ENCODE measurements at places on chromosomes 1 and 21.

DNA sequence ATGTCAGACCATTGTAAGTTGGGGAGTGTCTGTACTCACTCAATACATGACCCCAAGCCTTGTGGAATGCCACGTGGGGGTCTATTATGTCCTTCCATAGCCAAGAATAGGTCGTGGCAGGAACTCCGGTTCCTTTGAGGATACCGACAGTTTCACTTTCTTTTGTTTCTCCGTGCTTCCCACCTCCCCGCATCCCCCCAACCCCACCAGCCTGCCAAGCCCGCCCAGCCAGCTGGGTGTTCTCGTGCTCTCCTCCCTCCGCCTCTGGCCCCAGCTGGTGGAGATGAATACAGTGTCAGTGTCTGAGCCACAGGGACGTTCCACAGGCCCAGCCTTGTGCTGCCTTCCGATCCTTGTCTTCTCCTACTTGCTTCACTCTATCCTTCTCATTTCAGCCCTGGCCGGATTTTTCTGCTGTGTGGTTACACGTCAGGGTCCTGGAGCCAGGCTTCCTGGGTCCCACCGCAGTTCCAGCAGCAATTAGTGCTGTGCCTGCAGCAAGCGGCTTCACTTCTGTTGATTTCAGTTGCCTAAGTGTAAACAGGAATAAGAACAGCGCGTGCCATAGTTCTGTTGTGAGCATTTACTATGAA, 4.1 kb upstream of the AGTRAP start:
- peaks cover 51% of the 10 kb centered on the region for H3K4me1 ChIP-seq
- H3K36me3 ChIP-seq, result no peaks in the 10 kb centered on the region
- no peak for DNase-seq
- H3K4me3 ChIP-seq, result peak overlapping the region; percentile 37

GRCh38 chr1:156851779-156852417, 7.0 kb downstream of the INSRR start:
- no peaks in the 10 kb centered on the region for H3K27me3 ChIP-seq
- no peak overlapping the region for H3K27ac ChIP-seq
- no peak for DNase-seq
- no peak overlapping the region for H3K4me3 ChIP-seq

GRCh38 chr1:241598249-241598648, 41.9 kb downstream of the CHML start:
- no peaks in the 10 kb centered on the region for H3K36me3 ChIP-seq
- no peaks in the 10 kb centered on the region for H3K27me3 ChIP-seq
- DNase-seq, result no peak
- H3K27ac ChIP-seq, result no peak overlapping the region
- no peak overlapping the region for H3K4me3 ChIP-seq

- no peak overlapping the region for H3K27ac ChIP-seq
- no peaks in the 10 kb centered on the region for H3K27me3 ChIP-seq
Measured at GRCh38 chr1:30143517-30143916, 579.9 kb downstream of the MATN1 start.

DNA sequence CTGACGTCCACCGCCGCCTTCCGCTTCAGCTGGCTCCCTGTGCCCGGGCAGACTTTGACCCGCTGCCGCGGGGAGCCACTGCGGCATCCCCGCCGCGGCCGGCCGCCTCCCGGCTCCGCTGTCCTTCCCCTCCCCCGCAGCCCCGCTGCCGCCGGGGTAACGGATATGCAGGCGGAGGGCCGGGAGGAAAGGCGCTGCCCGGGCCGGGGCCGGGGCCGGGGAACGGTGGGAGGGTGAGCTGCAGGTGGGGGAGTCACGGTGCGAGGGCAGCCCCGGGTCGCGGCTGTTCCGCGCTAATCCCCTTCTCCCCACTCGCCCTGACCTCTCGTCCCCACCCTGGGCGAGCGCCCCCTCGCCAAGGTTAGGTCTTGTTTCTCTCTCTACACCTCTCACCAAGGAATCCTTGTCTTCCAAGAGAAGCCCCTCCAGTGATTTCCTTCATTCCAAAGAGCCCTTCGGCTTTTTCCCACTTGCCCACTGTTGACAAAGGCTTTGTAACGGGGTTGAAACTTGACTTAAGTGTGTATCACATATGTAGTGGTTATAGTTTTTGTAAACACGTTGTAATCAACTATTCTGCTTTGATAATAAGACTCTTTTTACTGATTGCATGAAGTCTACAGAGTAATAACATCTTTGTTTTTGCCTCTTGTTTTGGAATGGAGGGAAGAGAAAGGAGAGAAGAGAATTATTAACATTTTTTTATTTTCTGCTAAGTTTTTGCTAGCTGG, 669 bp downstream of the XPR1 start:
- peak; percentile 51 for DNase-seq
- no peaks in the 10 kb centered on the region for H3K27me3 ChIP-seq
- H3K27ac ChIP-seq, result peak overlapping the region; percentile 94

DNA sequence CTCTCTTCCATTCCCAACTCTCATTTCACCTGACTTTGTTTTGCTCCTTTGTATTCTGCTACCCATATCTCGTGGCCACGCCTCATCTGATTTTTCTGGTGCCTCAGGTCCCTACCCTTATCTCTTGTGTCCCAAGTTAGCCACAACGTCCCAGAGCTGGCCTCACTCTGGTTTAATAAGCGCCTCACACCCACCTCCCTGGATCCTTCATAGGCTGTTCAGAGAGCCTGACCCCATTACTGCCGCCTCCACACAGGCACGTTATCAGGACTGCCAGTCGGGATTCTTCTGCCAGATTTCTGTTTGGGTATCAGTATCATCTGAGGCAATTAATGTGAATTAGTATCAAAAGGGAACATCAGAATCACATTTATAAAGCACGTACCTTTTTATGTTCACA, 34.7 kb upstream of the TMEM125 start:
- no peak overlapping the region for H3K27ac ChIP-seq
- H3K4me1 ChIP-seq, result no peaks in the 10 kb centered on the region
- no peak overlapping the region for H3K4me3 ChIP-seq
- no peak for DNase-seq
- H3K27me3 ChIP-seq, result no peaks in the 10 kb centered on the region

GRCh38 chr1:85295654-85296053, 19.2 kb upstream of the BCL10 start:
- no peak for DNase-seq
- H3K27ac ChIP-seq, result no peak overlapping the region
- peaks cover 19% of the 10 kb centered on the region for H3K4me1 ChIP-seq
- H3K27me3 ChIP-seq, result peaks cover 6% of the 10 kb centered on the region
- no peaks in the 10 kb centered on the region for H3K36me3 ChIP-seq
- no peak overlapping the region for H3K4me3 ChIP-seq

- H3K27ac ChIP-seq, result no peak overlapping the region
- no peak overlapping the region for H3K4me3 ChIP-seq
- H3K36me3 ChIP-seq, result no peaks in the 10 kb centered on the region
- H3K27me3 ChIP-seq, result no peaks in the 10 kb centered on the region
Measured at GRCh38 chr1:201216395-201217085, 25.9 kb downstream of the IGFN1 start.

GRCh38 chr1:32933742-32934322, 30.8 kb downstream of the RNF19B start:
- no peaks in the 10 kb centered on the region for H3K27me3 ChIP-seq
- no peaks in the 10 kb centered on the region for H3K4me1 ChIP-seq
- H3K4me3 ChIP-seq, result no peak overlapping the region

DNA sequence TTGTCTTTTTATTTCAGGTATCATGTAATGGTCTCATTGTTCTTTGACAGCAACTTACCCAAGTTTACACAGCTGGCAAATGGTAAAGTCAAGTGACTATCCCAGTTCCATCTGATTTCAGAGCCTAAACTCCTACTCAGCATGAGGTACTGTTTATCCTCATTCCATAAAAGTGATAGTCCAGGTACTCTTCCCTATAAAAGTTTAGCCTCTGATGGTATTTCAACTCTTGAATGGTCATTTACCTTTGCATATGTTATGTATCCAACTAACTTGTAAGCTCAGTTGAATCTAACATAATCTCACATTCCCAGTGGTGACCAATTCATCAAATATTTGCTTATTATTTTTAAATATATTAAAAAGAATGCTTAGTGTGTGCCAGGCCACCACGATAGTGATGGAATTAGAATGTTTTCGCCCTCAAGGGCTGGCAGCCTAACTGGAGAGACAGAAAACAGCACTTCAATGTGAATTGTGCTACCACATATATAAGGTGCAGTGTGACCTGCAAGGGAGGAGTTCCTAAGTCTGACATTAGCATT, 307.1 kb downstream of the CTH start:
- H3K4me1 ChIP-seq, result no peaks in the 10 kb centered on the region
- no peaks in the 10 kb centered on the region for H3K36me3 ChIP-seq
- H3K27ac ChIP-seq, result no peak overlapping the region
- no peak overlapping the region for H3K4me3 ChIP-seq

- H3K27ac ChIP-seq, result no peak overlapping the region
- H3K36me3 ChIP-seq, result no peaks in the 10 kb centered on the region
- peaks cover 4% of the 10 kb centered on the region for H3K27me3 ChIP-seq
- no peak overlapping the region for H3K4me3 ChIP-seq
- no peak for DNase-seq
- peaks cover 4% of the 10 kb centered on the region for H3K4me1 ChIP-seq
Measured at GRCh38 chr21:33039536-33039935, 13.8 kb downstream of the OLIG2 start.

DNA sequence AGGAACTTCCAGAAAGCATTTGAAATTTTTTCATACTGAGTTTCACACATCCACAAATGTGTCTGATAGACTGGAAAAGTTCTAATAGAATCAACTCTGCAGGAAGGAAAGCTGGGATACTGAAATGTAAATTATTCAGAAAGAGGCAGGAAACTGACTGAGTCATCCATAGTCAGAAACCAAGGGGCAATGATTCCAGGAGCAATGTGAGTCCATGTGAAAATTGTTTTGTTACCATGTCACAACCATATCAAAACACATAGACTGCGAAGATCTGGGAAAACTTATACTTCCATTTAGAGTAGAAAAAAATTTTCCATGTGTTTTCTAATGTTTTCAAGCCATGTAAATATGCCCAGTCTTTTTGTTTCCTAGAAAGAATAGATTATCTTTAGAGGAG, 142.3 kb upstream of the TMPRSS15 start:
- no peak for DNase-seq
- no peak overlapping the region for H3K27ac ChIP-seq
- no peaks in the 10 kb centered on the region for H3K27me3 ChIP-seq
- no peaks in the 10 kb centered on the region for H3K4me1 ChIP-seq
- H3K4me3 ChIP-seq, result no peak overlapping the region
- H3K36me3 ChIP-seq, result no peaks in the 10 kb centered on the region

DNA sequence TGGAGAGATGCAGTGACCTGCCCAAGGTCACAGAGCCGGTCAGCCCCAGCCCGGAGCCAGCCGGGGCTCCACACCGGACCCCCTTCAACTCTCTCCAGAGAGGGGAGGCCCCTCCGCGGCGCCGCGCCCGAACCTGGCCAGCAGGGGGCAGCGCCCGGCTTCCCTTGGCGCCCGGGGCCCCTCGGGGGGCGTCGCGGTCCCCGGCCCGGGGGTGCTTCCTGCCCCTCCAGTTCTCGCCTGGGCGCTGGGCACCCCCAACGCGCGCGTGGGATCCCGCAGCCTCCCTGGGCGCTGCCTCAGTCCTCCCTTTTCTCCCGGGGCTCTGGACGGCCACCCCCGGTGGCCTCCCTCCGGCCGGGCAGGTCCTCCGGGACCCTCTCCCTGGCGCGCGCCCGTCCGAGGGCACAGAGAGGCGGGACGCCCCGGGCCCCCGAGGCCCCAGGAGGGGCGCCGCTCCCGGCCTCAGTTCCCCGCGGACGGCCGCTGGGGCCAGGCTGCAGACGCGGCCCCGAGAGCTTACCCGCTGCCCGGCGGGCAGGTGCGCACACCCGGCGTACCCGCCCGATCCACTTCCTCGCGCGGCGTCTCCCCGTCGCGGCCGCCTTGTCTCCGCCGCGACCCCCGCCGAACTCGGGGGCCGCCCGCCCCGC, 406 bp downstream of the HTR1D start:
- no peak overlapping the region for H3K27ac ChIP-seq
- H3K36me3 ChIP-seq, result no peaks in the 10 kb centered on the region
- no peak for DNase-seq
- no peak overlapping the region for H3K4me3 ChIP-seq
- peaks cover 6% of the 10 kb centered on the region for H3K4me1 ChIP-seq

DNA sequence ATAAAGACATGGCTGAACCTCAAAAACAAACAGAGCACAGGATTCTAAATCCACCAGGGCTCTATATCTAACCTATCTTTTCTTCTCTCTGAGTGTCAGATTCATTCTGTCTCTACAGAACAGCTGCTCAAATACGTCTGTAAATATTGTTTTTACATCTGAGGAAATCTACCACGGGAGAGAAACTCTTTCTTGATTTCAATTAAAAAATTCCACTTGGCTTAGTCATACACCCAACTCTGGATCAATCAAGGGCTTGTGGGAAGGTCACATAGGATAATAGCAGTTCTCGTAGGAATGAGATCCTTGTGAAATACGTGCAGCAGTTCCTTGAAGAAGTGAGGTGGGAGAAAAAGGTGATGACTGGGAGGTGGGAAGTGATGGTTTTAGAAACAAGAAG, 1355.7 kb upstream of the ADGRL2 start:
- DNase-seq, result no peak
- H3K4me3 ChIP-seq, result no peak overlapping the region
- H3K27ac ChIP-seq, result no peak overlapping the region
- no peaks in the 10 kb centered on the region for H3K36me3 ChIP-seq
- H3K27me3 ChIP-seq, result no peaks in the 10 kb centered on the region

- no peak overlapping the region for H3K4me3 ChIP-seq
- H3K4me1 ChIP-seq, result peaks cover 28% of the 10 kb centered on the region
- H3K27ac ChIP-seq, result no peak overlapping the region
- H3K27me3 ChIP-seq, result no peaks in the 10 kb centered on the region
- H3K36me3 ChIP-seq, result no peaks in the 10 kb centered on the region
Measured at GRCh38 chr1:108563808-108564207, 3.9 kb downstream of the EEIG2 start.

DNA sequence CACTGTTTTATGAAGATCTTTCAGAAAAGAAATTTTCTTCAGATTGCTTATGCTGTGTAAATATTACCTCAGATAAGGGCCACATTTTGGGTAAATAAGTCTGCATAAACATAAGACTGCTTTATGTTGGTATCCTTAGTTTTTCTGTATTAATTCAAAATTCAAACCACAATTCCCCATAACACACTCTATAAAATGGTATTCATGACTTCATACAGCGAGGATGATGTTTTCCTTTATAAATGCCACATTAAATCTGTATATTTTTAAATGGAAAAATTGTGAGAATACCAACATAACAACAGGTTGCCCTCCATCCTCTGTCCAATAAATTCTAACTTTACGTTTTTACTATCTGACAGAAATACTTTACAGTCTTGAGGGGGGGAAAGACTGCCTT, 248.7 kb upstream of the CXADR start:
- no peaks in the 10 kb centered on the region for H3K36me3 ChIP-seq
- H3K4me3 ChIP-seq, result no peak overlapping the region
- DNase-seq, result no peak
- no peaks in the 10 kb centered on the region for H3K27me3 ChIP-seq

All from CD8-positive, alpha-beta memory T cell (primary cell).